ENCODE measurements at places on chromosomes 13 and 19. TPM values are rescaled to one million over a fixed set of nuclear protein-coding genes. Genes with fewer than 3 reads are reported as not detected.

GRCh38 chr13:77751513-77752456 is 54.3 kb downstream of the SLAIN1 start:
- DNase-seq: peak; percentile 58

DNA sequence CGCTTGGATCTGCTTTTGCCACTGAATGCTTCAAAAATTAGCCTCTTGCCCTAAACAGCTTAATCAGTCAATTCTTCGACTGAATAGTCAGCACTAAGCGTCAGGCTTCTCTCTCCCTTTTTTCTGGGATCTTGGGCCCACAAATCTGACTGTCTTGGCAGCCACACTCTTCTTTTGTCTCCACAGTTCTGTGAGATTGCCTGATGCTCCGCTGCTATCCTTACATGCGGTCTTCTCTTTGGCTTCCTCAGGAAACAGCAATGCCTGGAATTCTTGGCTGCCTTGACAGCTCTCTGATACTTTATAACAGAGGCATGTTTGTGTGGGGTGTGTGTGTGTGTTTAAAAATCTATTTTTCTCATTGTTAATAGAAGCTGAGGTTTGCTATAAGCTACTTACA is 32.6 kb downstream of the ERCC5 start:
- peak; percentile 95 for DNase-seq

GRCh38 chr19:14116918-14117578 is 514 bp downstream of the PRKACA start:
- no peak for DNase-seq

DNA sequence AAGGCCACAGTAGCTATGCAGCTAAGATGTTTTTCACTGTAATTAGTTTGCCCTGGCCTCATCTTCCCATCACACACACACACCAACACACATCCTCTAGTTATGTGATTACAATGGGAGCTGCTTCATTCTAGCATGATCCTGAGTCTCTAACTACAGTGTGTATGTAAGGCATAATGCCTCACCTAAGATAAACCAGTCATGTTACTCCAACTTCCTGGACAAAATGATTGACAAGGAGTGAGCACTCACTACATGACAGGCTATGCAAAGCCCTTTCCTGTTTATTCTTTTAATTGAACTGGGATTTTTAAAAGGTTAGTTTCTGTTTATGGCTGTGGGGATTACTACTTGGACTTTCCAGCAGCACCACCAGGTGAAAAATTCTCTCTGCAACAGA is 400.8 kb upstream of the ATXN8OS start:
- no peak for DNase-seq

DNA sequence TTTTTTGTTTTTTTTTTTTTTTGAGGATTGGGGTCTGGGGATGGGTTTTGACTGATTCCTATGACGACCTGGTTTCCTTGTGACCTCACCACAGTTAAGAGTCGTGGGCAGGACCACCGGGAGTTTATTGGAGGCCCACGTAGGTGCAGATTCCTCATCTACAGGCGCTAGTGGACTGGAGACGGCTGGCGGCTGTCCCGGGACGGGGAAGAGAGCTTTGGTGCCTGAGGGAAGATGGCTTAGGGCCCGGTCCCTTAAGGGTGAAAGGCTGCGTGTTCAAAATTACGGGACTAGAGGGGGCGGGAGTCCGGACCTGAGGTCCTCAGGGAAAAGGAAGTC is 682 bp upstream of the TEAD2 start:
- DNase-seq: peak; percentile 61

DNA sequence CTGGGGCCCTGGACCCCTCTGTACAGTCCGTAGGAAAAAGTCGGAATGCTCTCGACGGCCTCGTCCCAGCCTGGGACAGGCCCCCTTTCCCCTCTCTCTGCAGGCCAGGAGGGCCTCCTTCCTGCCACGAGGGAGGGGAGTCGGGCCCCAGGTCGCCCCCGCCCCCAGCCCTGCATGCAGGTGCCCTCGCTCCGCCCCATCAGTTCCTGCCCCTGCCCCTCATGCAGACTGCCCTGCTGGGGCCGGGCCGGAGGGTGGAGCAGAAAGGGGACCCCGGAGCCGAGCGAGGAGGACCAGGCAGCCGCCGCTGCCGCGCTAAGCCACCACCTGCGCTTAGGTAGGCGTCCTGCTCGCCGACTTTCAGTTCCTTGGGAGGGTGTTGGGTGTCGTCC is 7.3 kb downstream of the LYL1 start:
- no peak for DNase-seq

DNA sequence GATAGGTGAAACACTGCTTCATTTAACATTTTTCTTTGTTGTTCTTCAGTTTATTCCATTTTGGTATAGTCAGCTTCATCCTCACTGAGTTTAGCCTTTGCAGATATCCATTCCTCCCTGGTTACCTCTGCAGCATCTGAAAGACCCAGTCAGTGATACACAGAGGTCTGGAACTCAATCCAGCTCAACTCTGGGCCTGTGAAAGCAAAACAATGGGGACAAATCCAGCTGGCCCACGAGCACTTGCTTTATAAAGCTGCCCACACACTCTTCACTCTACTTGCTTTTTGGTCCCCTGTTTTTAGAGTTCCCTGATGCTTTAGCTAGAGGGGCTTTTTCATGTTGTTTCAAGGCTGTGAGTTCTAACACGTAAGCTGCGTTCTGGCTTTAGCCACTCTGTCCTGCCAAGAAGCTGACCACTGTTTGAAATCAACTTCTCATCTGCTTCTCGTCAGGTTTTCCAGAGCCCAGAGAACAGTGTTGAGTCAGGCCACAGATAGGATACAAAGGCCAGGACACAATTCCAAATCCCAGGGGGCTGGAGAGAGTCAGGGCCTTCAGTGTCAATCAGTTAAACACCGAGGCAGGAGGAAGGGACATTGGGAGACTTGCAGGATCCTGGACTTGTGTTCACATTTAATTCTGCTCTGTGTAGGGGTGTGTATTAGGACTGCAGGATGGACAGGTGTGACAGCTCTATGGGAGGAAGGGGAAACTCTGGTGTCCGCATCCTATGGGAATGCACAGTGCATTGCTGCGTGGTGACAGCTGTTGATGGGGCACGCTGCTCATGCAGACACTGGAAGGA is 83.5 kb upstream of the RNF113B start:
- no peak for DNase-seq

- DNase-seq: peak; percentile 60
Observed at GRCh38 chr13:46903748-46904147, 6.9 kb upstream of the HTR2A start.

Gene C19orf73
- polyA plus RNA-seq: 0.30 TPM
